ENCODE measurements at places on chromosomes 5 and 9.

DNA sequence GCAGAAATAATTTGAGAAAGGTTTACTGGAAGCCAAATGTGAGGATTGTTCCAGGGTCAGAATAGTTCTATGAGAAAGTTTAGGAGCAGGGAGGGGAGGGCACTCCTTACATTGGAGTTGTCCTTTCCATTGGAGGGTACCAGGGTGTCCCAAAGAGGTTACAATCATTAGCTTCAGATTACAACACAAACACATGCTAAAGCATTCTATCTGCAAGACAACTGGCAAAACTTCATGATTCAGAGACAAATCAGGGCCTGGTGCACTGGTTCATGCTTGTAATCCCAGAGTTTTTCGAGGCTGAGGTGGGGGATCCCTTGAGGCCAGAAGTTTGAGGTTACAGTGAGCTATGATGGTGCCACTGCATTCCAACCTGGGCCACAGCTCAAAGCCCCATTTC, 51.8 kb downstream of the NSUN2 start:
- no peak for DNase-seq

- DNase-seq: no peak
Measured at GRCh38 chr9:14902561-14902960, 7.7 kb downstream of the FREM1 start.

DNA sequence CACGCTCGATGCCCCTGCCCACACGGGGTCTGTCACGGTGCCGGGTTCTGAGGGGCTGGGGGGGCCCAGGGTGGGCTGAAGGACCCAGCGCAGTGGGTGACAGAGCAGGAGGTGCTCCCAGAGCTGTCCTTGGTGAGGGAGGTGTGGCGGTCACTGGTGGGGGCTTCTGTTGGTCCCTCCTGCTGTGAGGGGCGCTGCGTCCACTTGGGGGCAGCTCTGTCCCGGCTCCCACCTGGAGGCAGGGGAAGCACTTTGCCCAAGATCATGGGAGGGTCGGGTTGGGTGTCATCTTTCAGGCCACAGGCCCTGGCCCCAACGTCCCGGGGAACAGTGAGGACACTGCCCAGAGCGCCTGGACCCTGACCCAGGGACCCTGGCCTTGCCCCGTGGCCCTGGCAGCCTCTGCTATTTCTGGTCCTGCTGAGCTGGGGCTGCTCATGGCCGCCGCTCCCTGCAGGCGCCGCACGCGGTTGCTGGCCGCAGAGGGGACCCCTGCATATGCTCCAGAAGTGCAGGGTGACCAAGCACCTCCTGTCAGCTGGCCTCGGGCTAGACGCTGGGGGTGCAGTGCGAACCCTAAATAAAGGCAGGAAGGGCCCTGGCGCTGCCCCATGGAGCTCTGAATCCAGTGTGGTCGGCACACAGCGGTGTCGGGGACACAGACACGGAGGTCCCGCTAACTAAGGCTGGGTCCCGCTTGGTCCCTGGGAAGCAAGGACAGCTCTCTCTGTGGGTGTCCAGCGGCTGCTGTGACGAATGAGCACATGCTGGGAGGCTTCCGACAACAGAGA, 11.6 kb upstream of the RNU6ATAC start:
- no peak for DNase-seq

DNA sequence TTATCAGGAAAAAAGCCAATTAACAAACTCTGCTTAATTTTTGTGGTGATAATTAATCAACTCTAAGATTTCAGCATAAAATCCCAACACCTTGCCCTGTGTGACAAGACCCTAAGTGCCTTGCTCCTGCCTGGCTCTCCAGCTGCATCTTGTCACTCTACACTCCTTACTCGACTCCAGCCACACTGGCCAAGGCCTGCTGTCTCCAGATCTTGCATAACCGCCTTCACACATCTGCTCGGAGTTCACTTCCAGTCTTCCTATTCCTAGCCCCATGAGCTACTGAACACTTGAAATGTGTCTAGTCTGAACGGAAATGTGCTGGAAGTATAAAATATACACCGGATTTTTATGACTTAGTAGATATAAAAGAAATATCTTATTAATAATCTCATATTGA, 259.6 kb downstream of the EPB41L4A start:
- no peak for DNase-seq

GRCh38 chr9:132171702-132172101, 9.8 kb downstream of the NTNG2 start:
- DNase-seq: no peak

GRCh38 chr5:154708846-154709245, 46.3 kb upstream of the LARP1 start:
- DNase-seq: no peak

GRCh38 chr5:1500411-1501091, 23.2 kb downstream of the LPCAT1 start:
- no peak for DNase-seq

DNA sequence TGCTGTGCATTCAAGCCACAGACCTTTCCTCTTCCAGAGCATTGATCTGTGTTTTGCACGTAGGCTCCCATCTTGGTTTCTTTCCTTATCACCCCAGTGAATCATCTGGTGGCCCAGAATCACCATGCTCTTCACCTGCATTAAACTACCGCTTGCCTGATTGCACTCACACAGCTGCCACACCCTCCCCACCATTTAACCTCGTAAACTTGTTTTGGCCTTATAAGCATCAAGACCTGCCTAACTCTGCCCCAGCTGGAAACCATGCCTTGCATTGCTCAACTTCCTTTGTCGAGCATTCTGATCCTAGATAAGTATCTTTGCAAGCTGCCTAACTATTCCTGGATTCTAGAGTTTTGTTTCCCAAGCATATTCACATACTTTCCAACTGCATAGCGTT, 369.6 kb upstream of the SEMA6A start:
- no peak for DNase-seq

DNA sequence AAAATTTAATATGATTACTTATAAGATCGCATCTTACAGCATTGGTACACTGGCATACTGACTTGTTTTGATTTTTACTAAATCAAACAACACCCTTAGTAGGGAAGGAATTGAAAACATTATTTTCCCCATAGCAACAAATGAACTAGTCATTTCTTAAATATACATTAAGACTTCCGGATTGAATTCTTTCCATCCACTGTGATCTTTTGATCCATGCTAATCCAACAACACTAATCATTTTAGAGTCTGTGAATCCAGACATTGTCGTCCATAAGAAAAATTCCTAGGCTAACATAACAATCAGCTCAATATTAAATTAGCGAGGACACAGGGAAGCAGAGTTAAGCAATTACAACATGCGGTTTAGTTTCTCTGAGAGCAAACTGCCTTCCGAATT, 21.6 kb upstream of the ERAP1 start:
- DNase-seq: no peak

DNA sequence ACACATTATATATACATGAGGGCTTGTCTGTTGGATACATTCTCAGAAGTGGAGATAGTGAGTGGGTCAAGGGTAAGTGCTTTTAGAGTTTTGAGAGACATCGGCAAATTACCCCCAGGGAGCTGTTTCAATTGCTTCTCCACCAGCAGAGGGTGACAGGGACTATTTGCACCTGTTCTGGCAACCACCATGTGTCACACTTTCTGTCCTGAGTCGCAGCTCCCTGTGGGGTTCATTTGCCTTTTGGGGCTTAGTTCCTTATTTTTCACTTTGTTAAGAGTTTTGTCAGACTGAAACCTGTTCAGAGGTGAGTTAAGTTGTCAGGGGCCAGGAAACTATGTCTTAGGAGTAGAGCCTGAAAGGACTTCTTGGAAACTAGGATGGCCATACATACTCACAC, 20.1 kb upstream of the SLC36A1 start:
- no peak for DNase-seq

Data from smooth muscle cell of the brain vasculature (primary cell).